T follicular helper cell (primary cell): ENCODE measurements at places on chromosomes 1 and 21.

DNA sequence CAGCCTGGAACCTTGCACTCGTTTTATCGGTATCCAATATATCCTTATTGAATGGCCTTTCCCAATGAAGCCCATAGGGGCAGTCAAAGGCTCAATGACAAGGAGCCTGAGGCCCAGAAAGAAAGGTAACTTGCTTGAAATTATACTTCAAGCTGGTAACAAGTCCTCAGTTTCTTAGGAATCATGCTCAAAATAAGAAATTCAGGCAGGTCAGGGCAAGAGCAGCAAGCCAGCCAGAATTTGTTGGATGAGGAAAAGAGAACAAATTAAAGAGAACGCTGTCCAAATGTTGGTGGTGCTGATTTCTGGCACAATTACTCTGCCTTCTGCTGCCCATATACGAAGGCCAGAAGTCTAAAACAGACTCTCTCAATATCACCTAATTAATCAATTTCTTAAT lies 77.6 kb downstream of the DDX20 start:
- no peak for DNase-seq

- peak; percentile 33 for DNase-seq
These were observed 35.8 kb downstream of the EPHX1 start for GRCh38 chr1:225845571-225846259.

DNA sequence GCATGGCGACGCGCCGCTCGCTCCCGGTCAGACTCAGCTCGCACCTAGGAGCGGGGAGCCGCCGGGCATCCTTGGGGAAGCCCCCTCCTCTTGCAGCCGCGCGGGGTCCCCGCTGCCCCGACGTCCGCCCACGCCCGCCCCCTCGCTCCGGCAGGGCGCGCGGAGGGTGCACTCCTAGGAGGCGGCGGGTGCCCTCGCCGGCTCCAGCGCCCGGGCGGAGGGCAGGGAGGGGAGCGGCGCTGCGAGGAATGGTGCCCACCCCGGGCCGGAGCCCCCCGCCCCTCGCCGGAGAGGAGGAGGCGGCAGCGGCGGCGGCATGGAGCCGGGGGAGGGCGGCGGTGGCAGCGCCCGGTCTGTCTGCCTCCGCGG lies 488 bp downstream of the FAM78B start:
- no peak for DNase-seq

DNA sequence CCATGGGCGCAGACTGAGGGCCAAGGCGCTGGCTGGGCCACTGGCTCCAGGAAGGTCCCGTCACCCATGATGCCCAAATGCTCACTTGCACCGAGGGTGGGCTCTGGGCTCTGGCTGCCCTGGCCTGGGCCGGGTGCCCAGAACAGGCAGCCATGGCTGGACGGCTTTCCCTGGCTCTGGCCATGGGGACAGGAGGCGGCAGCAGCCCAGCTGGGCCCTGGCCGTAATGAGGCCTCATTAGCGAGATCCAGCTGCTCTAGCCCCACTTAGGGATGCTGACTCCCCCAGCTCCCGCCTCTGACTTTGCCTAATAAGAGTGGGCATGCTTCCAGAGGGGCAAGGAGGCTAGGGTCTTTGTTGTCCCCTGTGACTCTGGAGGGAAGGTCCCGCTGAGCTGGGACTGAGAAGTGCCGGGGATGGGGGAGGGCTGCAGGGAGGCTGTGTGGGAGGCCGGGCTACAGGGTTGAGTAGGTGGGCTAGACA lies 11.8 kb downstream of the SLC6A9 start:
- DNase-seq: no peak

DNA sequence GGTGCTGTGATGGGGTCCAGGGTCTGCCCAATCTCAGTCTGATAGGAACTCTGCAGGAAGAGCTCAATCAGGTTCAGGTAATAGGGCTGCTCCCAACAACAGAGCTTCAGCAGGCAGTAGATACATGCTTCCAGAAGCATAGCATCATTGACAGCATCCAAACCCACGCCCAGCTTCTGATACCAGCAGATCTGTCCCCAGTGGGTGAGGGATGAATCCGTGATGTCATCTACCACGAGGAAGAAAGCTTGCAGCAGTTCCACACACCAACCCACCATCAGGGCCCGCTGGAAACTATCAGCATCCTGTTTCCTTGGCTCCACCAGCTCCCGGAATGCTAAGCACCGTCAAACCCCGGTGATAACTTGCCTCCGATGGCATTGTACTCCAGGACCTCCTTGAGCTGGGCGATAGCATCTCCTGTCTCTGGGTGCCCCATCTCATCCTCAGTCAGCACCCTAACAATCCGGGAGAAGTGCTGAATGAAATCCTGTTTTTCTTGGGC lies 14.7 kb downstream of the NEK2 start:
- DNase-seq: no peak

DNA sequence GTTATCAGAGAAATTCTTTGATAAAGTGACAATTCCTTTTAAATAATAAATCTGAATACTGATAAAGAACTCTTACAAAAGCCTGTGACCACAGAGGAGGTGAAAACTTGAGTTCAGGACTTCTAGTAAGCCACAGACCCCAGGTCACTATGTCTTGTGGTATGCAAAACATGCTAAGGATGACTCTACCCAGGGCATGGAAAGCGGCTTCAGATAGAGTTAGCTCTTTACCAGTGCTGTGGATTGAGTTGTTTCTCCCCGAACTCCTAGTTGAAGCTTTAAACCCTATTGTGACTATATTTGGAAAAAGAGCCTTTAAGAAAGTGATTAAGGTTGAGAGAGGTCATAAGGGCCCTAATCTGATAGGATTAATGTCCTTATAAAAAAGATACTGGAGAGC lies 42.3 kb downstream of the HLX start:
- DNase-seq: no peak

DNA sequence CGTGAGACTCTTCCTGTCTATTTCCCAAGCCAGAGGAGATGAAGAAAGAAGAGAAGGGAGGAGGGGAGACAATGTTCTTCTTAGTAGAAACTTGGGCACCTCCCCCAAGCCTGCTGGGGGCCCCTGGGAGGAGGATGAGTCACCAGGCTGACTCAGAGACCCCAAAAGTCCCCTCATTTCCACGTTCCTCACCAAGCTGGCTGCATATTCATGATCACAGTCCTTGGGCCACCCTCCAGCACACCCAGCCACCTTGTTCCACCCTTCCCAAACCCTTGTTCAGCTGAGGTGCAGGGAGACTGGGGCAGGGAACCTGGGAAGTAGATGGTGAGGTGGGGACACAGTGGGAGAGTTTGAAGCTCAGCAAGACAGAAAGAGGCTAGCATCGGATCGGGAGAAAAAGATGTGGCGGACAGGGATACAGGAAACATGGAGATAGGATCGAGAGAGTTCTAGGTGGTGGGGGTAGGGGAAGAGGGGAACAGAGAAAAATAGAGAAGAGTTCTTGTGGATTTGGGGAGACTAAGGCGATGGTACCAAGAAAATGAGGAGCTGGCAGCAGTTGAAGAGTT lies 712 bp downstream of the RAB13 start:
- no peak for DNase-seq

- no peak for DNase-seq
These were observed 31.0 kb downstream of the TGFBR3 start for GRCh38 chr1:91854852-91855534.

- DNase-seq: no peak
These were observed 1.9 kb downstream of the SLC6A9 start for GRCh38 chr1:44029260-44029910.

DNA sequence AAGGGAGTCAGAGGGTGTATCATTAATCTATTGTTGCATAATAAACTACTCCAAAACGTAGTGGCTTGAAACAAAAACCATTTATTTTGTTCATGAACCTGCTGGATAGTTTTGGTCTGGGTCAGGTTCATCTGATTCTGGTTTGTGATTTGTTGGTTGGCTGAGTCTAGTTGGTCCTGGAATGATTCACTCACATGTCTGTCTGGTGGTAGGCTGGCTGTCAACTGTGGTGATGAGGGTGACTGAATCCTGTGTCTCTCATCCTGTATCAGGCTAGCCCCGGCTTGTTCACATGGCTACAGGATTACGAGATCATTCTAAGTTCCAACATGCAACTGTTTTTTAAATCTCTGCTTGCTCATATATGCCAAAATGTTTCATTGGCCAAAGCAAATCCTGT lies 22.5 kb upstream of the SIKE1 start:
- no peak for DNase-seq

- DNase-seq: no peak
These were observed 20.5 kb upstream of the NPHP4 start for GRCh38 chr1:6012529-6013318.

GRCh38 chr21:29465546-29465945 lies 166.8 kb downstream of the BACH1 start:
- DNase-seq: no peak

GRCh38 chr1:1917995-1918900 lies 831 bp downstream of the TMEM52 start:
- no peak for DNase-seq

DNA sequence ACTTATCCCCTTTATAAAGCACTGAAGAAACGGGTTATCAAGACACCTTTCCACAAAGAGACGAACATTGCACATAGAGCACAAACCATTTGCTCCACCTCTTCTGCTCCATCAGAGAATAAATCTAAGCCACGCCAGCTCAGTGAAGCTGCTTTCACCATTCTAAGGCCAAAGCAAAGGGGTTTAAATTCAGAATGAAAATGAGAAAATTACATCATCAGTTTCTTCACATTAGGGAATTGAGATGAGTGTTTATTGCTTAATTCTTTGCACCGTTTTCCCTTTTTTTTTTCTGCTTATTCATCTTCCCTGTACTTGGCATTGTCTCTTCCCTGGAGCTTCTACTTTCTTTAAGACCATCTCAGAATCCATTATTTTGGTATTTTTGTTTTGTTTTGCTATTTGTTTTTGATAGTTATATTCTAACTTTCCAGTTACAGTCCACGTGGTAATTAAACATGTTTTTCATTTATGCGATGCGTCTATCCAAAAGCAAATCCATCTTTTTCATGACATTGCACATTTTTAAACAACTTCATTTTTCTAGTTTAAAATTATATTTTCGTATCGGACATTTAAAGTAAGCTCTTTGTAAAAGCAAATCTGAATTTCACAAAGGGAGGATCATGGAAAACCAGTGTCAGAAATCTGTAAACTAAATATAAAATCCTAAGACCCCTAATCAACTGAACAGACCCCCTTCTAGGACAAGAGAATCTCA lies 1.9 kb upstream of the OR2T34 start:
- no peak for DNase-seq

- DNase-seq: no peak
These were observed 46.0 kb downstream of the GRHL3 start for GRCh38 chr1:24364975-24365678.

DNA sequence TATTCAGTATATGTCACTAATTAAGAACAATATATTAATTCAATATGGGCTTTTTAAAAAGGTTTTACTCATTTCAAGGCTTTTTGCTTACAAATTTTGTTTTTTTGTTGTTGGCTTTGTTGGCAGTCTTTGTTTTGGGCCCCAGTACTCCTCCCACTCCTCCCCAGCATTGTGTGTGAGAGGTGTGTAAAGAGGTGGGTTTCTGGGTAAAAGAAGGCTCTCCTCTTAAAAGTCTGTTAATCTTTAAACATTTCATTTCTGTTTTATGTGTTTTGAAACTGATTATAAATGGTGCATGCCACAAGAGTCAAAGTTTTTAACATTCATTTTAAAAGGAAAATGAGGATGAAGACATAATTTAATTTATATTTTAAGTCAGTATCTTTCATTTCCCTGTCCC lies 79.6 kb downstream of the SASS6 start:
- no peak for DNase-seq

DNA sequence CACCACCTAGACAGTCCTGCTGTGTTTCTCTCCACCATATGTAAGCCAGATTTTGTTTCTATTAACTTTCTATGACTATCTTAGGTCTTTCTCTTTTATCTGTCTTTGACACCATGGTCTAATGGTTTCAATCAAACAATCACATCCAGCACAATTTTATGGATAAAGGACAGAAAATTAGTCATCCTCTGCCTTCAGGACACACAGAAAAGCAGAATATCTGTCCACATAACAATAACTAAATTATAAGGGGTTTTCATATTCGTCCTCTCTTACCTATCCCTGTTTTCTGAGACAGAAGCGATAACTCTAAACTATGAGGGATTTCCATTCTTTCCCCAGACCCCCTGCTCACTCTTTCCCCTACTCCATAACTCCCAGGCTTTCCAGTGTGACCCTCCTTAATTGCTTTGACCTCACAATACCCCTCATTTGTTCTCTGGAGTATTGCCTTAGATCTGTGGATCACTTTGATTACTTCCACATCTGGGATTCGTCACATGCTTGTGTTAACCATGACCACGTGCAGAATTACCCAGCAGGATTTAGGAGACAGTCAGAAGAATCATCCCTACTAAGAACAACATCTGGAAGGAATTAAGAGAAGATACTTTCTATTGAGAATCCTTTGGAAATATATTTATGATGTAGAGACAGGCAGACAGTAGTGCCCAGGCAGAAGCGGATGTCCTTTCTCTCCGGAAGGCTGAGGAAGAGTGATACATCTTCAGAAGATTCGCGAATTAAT lies 108.2 kb upstream of the GREM2 start:
- no peak for DNase-seq

DNA sequence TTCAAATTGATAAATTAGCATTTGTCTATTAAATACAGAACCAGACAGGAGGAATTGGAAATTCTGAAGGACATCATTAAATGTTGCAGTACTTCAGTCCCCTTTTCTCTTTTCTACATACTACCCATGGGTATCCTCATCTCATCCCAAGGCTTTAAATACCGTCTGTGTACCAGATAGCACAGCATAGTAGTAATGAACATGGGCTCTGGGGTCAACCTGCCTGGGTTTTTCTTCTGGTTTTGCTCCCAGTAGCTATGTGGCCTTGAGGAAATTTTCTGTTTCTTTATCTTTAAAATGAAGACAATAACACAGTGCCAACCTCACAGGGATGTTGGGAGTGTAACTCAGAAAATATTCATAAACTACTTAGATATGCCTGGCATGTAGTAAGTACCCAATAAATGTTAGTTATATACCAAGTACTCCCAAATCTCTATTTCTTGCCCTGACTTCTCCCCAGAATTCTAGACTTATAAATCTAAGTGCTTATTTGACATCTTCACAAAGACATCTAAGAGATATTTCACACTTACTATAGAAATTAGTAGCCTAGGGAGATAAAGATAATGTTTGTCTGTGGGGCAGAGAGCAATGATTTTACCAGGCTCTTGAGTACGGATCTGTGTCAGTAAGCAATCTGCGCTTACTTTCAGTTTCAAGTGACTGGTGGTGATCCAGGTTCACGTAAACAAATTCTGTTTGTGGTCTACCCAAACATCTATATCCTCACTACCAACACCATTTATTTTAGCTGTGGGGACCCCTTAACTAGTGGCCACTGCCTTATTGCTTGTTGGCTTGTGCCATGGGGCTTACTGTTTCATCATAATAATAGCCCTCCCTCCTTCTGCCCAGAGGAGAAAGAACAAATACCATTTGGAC lies 37.3 kb downstream of the VANGL2 start:
- DNase-seq: no peak

DNA sequence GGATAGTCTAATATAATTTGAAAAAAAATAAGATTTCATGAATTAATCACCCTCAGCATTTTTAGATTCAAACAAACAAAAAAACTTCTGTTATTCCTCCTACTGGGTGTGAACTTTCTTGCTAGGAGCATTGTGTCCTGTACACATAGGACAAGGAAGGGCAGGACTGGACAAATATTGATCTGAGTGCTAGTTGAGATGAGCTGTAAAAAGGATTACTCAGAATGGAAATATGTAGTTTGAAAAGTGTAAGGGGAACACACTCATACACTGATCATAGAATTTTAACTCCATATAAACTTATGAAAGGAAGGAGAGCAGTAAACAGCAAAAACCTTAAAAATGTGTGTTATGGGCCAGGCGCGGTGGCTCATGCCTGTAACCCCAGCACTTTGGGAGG lies 156.5 kb upstream of the ZNF648 start:
- DNase-seq: no peak
